ENCODE measurements at places on chromosomes 5 and 9.

DNA sequence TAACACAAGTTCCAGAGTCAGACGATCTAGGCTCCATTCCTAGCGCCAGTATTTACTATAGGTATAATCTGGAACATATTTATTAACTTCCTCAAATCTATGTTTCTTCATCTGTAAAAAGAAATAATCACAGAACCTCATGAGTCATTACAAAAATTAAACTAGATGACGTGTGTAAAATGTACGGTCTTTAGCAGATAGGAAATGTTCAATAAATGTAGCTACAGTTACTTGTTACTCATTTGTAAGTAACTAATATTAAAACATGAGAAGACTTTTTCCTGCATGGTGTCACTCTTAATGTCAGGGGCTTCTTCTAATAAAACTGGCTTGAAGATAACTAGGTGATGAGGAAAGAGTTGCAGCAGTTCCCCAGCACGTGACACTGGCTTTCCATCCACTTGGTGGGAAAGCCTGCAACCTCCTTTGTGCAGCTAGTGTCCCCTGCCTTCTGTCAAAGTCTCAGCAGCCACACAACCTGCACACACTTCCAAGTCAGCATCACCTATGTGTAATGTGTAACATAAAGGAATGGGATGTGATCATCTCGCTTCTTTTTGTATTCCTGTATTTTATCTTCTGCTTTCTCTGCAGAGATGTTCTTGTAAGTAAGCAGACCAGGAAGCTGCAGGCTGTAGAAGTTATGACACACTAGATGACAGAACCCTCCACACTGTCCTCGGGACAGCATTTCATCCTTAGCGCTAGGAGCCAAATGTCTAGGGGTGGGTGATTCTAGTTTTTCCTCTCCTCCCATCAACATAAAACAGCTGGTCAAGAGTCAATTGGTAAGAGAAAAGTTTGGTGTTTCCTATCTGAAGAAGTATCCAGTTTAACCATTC, 1.8 kb upstream of the JAKMIP2 start:
- no peak for DNase-seq

GRCh38 chr5:43676083-43676840, 73.3 kb downstream of the NNT start:
- no peak for DNase-seq

- no peak for DNase-seq
Observed at GRCh38 chr9:32456564-32456963, 69.4 kb downstream of the RIGI start.

- DNase-seq: no peak
Observed at GRCh38 chr5:146873186-146873917, 5.2 kb downstream of the PPP2R2B start.

GRCh38 chr9:136122425-136123383, 4.0 kb upstream of the TMEM250 start:
- DNase-seq: peak; percentile 80

- no peak for DNase-seq
Observed at GRCh38 chr5:41908374-41909079, 4.4 kb downstream of the RIMOC1 start.

DNA sequence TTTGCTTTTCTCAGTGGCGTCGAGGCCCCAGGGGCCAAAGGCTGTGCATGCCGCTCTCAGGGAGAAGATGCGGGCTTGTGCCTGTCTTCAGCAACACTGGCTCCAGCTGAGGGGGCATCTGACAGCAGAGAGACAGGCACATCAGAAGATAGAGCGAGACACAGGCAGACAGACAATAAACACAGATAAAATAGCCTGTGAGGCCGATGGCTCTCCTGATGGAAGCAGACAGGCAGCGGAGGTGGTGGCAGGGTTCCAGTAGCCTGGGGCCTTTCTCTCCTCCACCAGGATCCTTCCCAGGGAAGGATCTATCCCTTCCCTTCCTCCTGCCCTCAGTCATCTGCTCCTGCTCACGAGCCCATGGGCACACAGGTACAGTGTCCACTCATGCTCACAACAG, 16.6 kb upstream of the UNC5A start:
- no peak for DNase-seq

DNA sequence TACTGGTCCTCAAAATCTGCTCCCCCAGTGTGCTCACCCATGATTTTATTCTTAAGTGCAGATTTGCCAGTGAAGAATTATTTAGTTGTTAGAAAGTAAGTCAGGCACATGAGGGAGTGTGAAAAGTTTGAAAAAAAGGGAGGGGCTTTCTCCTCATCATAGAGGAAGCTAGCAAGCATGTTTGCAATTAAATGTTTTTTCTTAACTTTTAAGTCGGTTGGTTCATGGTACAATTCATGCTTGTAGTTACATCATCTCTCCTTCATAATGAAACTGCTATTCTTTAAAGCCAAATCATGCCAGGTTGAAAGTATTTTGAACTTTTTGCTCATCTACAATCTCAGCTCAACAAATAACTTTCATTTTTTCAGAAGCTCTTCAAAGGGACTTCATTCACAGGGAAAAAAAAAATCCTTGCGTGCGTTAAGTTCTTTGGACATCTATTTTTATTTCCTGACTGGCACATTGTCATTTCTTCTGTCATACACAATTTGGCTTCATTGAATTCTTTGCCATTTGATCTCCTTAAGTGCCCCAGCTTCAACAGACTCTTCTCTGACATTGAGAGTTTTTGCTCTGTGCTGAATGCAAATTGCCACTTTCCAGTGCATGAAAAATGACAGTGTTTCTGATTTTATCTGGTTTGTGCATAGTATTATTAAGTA, 456.9 kb downstream of the TMEM232 start:
- no peak for DNase-seq
